Peyer's patch (tissue), 4 donors: ENCODE measurements at places on chromosomes 3 and 15. TPM values are rescaled to one million over a fixed set of nuclear protein-coding genes. Genes with fewer than 3 reads are reported as not detected.

Gene CHRM5
- total RNA-seq: not detected

DNA sequence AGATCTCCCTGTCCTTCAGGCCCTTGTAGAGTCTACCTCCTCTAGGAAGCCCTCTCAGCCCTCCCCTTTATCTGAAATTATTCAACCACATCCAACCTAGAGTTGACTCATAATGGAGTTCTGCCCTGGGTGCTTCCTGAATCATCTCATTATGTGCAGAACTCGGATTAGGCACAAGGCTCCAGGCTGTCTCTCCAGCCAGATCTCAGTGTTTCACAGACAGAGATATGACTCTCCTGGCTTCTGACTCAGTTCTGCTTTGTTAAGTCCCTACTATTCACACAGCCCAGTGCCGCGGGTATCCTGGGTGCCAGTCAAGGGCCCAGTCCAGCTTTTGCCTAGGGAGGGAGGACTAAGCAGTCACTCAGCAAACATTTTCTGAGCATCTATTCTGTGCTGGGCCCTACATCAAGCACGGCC, 9.3 kb downstream of the STRA6 start:
- DNase-seq: no peak

GRCh38 chr3:143812481-143812880, 35.8 kb downstream of the SLC9A9 start:
- DNase-seq: no peak

- DNase-seq: no peak
Observed at GRCh38 chr3:4687167-4687566, 194.0 kb downstream of the ITPR1 start.

Gene PDZRN3
- 24.7 TPM for total RNA-seq

DNA sequence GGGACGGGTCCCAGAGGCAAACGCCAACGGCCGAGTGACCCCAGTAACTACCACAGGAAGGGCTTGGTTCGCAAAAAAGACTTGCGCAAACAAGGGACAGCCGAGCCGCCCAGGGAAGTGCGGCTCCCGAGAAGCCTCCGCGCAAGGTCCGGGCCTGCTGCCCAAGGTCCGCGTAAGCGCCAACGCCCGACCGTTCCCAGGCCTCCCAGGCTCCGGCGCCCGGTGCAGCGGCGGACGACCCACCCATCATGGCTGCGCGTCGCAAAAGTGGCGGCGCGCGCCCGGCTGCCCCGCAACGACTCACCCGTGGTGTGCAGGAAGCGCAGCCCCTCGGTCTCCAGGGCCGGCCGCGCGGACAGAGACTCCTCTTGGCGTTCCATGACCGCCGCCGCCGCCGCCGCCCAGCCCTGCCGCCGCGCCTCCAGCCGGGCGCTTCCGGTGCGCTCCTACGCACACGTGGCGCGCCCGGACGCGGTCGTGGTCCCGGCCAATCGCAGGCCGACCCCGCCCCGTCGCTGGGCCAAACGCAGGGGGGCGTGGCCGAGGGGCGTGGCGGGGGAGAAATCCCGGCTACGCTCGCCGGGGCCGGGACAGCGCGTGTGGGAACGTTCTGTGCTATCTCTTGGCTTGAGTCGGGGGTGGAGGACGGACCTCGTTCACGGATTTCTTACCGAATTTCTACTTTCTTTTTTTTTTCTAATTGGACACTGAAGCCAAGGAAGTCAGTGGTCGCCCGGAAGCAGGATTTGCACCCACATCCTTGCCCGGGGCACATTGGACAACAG, at the start of gene SELENOS:
Gene SELENOS, minus strand, starts transcription at position 448 of the 785 bp plus-strand sequence. Its CDS starts 68 bp downstream, at position 380.
- DNase-seq: peak; percentile 89

Gene PPM1M
- 7.9 TPM for total RNA-seq

DNA sequence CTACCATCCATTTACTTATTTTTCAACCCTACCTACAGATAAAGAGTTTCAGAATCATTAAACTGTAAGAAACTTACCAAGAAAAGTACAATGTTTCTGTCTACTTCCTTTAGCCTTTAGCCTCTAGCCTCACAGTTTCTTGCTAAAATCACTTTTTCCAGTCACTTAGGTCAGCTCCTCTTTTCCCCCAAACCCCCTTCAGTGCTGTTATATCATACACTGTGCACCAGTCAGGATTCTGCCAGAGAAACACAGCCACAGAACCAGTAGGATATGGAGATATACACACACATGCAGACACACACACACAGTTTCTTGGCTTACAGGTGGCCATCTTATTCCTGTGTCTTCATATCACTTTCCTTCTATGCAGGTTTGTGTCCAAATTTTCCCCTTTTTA, 139.9 kb upstream of the LIPC start:
- DNase-seq: no peak

- DNase-seq: no peak
Observed at GRCh38 chr3:60298141-60298540, 953.1 kb downstream of the FHIT start.

- DNase-seq: no peak
Observed at GRCh38 chr15:98177966-98178592, 217.6 kb downstream of the ARRDC4 start.

- peak; percentile 64 for DNase-seq
Observed at GRCh38 chr3:126267169-126267975, 87.0 kb upstream of the ALDH1L1 start.

- DNase-seq: no peak
Observed at GRCh38 chr15:66417736-66418135, 31.0 kb downstream of the MAP2K1 start.

- no peak for DNase-seq
Observed at GRCh38 chr3:196320137-196320536, 2.1 kb upstream of the DYNLT2B start.

DNA sequence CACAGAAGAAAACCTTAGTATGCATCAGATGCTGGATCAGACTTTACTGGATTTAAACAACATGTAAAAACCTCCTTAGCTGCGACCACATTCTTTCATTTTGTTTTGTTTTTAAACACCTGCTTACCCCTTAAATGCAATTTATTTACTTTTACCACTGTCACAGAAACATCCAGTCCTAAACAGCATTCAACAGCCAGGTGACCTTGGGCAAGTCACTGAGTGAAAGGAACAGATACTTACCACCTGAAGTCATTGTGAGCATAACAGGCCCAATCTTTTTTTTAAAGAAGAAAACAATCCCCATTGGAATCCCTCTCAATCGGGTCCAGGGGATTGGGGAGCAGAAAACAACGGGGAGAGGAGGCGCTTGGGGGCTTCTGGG, 390 bp downstream of the STARD5 start:
- no peak for DNase-seq

DNA sequence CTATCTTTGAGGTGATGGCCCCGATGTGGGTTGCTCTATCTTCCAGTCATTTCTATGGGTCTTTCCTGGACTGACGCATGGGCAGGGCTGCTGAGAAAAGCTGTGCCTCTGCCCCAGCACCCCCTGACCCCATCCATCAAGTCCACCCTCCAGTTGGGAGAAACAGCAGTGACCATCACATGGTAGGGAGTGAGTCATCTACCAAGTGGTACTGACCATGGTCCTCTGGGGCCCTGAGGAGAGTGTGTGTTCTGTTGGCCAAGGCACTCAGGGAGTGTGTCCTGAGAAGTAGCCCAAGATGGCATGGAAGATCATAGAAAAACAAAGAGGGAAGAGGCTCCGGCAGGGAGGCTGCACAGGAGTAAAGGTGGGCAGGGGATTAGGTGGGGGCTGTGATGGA, 1.6 kb upstream of the DNAH1 start:
- DNase-seq: no peak

DNA sequence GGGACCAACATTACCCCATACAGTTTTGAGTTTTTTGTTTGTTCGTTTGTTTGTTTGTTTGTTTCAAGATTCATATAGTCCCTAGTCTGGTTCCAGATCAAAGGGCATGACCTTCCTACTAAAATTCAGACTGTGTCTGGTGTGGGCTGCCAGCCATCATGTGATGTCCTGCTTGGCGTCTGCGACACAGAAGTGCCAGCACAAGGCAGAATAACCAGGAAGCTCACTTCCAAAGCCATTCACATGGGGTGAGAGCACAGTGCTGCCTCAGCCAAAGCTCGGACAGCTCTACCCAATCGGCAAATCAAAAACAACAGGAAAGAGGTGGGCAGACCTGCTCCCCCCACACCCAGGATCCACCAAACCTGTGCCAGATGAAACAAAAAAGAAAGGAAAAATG, 142.6 kb upstream of the THBS1 start:
- DNase-seq: no peak

DNA sequence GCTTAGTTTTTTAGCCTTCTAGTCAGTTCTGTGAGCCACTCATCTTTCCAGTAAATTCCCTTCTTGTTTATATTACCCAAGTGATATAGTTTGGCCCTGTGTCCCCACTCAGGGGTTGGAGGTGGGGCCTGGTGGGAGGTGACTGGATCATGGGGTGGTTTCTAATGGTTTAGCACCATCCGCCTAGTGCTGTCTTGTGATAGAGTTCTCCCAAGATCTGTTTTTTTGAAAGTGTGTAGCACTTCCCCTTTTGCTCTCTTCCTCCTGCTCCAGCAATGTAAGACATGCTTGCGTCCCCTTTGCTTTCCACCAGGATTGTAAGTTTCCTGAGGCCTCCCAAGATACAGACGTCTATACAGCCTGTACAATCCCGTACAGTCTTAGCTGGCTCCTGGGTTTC, 53.7 kb upstream of the INO80 start:
- no peak for DNase-seq

DNA sequence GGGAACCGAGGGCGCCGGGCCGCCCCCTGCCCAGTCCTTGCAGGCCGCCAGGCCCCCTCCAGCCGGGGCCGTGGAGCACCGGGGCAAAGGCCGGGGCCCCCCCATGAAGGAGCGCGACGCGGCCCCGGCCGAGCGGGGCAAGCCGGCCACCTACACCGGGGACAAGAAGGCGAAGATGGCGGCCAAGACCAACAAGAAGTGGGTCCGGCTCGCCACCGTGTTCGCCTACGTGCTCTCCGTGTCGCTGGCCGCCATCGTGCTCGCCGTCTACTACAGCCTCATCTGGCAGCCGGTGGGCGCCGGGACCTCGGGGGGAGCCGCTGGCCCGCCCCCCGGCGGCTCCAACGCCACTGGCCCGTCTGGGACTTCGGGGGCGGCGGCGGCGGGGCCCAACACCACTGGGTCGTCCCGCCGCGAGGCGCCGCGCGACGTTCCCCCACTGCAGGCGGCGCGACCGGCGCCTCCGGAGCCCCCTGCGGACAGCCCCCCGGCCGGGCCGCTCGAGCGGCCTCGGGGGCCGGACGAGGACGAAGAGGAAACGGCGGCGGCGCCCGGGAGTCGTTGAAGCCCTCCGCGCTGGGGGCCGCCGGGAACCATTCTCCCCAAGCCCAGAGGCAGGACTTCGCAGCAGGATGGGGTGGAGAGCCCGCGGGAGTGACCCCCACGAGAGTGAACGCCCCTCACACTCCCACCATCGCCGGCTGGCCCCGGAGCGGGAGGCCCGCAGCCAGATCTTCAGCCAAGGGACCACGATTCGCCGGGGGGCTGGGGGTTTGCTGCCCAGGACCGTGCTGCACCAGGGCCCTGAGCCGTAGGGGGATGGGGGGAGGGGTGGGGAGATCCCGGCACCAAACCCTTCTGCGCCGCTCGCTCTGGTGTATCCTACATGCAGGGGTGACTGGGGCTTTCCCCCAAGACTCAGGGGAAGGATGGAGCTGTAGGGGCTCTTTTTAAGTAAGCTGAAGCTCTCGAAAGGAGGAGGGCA, 753 bp downstream of the INAFM2 start:
- DNase-seq: no peak

DNA sequence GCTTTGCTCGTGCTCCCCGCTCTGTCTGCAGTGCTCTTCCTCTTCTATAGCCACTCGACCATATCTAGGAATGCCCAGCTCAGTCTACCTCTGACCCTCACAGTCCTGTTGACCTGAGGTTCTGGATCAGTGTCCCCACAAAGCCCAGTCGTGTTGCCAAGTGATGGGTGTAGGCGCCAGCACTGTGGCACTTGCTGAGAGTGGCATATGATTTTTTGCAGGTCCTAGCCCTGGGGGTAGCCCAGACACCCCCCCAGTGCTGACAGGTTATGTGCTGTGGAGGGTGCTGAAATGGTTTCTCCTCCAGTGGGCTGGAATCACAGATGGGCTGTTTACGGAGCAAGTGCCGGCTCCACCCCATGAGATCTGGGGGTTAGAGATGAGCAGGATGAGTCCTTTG, 32.5 kb downstream of the ACAD9 start:
- DNase-seq: no peak

DNA sequence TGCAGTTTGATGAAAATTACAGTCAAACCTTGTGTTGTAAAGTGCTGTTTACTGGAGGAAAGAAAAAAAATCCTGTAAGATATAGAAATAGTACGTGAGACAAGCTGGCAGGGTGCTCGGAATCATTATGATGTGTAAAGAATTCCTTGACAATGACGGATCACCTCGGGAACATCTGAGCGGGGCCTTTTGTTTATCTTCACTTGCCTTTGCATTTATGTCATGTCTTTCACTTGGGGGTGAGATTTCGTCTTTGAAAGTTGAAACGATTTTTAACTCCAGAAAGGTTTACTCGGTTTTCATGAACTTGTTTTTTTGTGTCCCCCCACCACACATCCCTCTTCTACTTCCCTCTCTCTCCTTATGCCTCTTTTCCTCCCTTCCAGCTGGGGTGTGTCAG, 128.3 kb upstream of the VEPH1 start:
- no peak for DNase-seq

DNA sequence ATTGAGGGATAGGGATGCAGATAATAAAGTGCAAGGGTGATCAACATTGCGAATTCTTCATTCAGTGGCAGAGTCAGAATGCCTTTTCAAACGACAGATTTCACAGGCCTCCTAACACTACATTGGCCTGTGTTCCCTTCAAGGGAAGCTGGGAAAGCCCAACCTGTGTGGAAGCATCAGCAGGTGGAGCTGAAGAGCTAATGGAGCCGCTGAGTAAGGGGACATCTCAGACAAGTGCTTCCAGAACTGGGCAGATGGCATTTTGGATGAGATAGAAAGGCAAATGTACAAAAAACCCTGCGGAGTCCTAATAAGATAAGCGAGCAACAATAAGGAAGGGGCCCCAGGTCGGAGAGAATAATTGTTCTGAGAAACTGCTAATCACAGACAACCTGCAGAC, 8.5 kb upstream of the SLC24A5 start:
- no peak for DNase-seq

Gene DET1
- 10.9 TPM for total RNA-seq

Gene FRMD4B
- total RNA-seq: 9.3 TPM

GRCh38 chr3:14422016-14422963, 19.9 kb downstream of the SLC6A6 start:
- DNase-seq: no peak

DNA sequence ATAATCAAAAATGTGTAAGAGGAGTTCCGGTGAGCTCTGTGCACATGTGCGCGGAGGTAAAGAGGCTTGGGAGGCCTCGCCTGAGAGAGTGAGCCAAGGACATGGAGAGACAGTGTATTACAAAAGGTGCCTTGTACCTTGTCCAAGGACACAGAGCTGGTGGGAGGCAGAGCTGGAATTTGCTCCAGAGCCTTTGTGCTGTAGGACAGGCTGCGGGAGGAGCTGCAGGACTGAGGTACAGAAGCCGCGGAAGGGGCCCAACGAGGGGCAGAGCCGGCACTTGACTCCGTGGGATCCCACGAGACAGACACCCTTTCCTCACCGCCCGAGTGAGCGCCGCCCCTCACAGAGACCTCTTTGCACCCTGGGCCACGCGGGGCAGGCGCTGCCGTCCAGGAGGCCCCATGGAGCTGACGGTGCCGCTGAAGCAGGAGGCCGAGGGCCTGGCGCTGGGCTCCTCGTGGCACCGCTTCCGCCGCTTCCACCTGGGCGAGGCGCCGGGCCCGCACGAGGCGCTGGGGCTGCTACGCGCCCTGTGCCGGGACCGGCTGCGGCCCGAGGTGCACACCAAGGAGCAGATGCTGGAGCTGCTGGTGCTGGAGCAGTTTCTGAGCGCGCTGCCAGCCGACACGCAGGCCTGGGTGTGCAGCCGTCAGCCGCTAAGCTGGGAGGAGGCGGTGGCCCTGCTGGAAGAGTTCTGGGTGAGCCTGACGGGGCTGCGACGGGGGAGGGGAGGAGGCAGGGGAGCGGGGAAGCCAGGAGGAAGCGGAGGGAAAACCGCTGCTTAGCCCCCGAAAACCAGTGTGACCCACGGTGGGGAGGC, 68.7 kb downstream of the SLTM start:
- no peak for DNase-seq
